NCI-H82 (cell line): ENCODE measurements at places on chromosomes 1 and 21.

GRCh38 chr1:99629164-99629563, 16.7 kb upstream of the PALMD start:
- DNase-seq: no peak

DNA sequence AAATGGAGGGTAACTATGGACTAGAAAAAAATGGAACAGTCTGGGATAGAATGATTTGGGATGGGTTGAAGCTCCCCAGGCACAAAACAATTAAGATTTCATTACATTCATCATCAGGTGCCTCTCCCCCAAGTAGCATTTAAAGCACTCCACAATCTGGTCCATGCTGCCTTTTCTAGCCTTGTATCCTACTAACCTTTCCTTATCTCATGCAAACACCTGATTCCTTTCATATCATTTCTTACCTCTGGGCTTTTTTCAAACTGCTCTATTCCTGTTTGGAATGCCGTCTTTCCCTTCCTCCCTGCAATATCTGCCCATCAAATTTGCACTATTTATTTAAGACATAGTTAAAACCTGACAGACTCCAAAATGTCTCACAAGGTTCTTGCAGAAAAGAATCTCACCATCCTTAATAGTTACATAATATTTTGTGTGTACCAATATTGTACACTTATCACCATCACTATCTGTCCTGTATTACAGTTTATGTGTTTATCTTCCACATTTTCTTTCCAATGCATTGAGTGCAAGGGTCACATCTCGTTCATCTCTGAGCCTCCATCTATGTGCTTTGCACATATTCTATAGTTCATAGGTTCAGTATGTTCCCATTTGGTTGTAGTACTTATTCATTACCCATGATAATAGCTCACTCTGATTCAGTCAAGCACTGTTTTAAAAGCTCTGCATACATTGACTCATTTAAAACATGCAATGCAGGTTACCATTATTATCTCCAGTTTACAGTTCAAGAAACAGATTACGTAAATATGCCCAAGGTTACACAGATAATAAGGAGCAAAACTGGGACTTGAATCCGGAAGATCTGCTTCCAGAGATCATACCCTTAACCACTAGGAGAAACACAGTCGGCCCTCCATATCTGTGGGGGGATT, 16.1 kb upstream of the SHCBP1L start:
- no peak for DNase-seq

DNA sequence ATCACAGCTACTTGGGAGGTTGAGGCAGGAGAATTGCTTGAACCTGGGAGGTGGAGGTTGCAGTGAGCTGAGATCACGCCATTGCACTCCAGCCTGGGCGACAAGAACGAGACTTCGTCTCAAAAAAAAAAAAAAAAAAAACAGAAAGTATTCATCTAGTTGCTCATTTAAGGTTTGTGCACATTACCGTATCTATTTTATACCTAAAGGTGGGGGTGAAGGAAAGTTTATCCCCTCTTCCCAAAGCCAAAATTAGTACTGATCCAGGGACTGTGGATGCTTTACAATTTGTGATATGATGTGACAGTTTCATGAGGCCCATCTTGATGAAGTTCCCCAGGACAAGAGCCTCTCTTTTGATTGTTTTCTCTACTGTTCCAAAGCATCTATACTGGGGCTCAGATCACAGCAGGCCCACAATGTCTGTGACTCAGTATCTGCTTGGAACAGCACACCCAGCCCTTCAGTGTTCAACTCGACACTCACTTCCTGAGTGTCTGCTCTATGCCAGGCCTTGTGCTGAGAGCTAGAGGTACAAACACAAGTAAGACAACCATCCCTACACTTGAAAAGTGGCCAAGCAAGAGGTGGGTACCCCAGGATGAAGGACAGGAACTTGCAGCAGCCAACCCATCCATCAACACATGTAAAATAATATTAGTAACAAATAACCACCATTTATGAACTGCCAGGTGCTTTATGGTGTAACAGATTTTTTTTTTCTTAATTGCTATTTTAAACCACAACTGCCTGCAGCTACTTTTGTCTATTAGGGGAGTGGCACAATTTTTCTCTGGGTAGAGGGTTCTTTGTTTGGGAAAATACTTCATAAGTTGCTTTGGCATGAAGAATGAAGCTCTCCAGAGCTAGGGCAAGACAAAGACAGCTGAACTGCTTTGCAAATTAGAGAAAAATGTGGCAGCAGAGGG, 29.0 kb upstream of the KHDRBS1 start:
- DNase-seq: no peak

DNA sequence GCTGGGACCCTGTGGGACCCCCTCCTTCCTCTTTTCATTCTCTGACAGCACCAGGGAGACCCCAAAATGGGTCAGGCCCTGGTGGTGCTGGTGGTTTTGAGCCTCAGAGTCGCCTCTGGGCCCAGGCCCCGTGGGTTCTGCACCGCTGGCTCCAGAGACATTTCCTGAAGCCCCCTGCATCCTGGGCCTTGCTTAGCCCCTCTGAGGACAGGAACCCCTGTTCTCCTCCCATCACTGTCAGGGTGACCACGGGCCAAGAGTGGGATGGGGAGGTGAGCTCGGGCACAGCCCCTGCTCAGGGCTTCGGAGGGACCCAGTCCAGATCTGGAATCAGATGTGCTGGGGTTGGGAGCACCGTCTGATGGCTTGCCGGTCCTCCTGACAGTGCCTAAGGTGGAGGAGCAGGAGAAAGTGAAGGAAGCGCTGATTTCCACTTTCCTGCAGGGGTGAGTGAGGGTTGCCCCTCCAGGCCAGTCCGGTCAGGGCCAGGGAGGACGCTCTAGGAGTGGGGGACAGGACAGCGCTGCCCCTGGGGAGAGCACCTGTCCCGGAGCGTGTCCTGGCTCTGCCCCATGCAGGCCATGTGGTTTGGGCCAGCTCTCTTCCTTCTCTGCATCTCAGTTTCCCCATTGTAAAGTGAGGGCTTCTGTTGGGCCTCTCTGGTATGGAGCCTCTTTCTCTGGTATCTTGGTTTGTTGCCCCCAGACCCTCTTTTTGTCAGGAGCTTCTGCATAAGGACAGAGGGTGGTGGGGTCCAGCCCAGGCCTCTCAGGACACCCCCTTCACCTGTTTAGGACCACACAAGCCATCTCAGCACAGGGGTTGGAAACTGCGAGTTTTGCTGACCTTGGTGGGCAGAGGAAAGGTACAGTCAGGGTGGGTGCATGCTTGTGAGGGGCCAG, 71.0 kb downstream of the TRIM11 start:
- no peak for DNase-seq

DNA sequence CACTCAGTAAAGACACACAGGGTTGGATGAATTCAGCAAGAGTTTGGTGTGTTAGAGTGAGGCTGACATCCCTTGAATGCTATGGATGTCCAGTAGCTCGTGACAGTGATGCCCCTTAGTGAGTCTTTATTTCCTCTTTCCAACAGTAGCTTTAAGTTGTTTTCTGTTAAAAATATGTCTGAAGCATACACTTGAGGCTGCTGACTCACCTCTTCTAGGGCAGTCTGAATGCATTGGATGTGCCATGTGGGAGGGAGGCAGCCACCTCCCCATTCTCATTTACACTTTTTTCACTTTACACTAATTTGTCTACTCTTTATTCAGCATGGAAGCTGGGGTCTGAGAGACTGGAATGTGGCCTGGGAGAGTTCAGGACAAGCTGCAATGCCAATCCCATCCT, 17.6 kb downstream of the NOS1AP start:
- no peak for DNase-seq

- DNase-seq: no peak
These were observed 47.8 kb downstream of the COL6A1 start for GRCh38 chr21:46029186-46029924.

DNA sequence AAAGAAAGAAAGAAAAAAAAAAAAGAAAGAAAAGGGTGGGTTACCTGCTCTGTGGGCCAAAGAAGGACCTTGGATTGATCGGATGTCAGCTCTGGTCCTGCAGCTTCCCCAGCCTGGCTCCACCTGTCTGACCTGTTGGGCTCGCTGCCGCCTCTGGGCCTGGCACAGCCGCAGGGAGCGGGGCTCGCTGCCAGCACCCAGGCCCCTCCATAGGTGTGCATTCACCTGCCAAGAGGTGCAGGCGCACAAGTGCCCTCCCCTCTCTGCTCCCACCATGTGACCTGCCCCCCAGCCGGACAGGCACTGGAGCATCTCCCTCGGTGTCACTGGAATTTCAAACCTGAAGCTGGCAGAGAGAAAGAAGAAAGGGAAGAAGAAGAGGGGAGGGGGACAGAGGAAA, 33.1 kb upstream of the GPR157 start:
- DNase-seq: no peak

GRCh38 chr21:45169001-45169400, 94.6 kb downstream of the ADARB1 start:
- DNase-seq: no peak

DNA sequence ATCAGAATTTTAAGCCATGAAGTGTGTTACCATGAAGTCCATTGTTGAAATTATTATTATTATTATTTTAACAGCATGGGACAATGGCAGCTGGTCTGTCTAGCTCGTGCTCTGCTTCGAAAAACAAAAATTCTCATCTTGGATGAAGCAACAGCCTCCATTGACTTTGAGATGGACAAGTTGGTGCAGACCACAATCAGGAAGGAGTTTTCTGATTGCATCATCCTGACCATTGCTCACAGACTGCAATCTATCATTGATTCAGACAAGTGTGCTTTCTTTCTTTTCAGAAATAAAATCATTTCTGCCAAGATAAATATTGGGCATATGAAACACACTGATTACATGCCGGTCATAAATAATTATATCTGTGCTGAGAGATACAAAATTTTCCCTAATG, 21.0 kb downstream of the HSPA13 start:
- DNase-seq: no peak

DNA sequence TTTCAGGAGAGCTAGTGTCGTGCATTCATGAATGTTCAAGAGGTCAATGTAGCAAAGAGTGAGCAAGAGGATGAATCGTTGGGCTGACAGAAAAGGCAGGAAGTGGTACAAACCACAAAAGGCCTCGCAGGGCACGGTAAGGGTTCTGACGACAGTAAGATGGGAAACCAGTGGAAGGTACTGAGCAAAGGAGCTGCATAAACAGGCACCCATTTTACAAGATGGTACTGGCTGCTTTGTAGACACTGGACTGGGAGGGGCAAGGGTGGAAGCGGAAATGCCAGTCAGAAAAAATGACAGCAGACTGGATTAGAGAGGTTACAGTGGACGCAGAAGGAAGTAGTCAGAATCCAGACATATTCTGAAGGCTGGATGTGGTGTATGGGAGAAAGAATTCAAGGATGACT, 123.5 kb downstream of the PTPN14 start:
- DNase-seq: peak; percentile 31

GRCh38 chr1:81974222-81974841, 173.6 kb downstream of the ADGRL2 start:
- no peak for DNase-seq

DNA sequence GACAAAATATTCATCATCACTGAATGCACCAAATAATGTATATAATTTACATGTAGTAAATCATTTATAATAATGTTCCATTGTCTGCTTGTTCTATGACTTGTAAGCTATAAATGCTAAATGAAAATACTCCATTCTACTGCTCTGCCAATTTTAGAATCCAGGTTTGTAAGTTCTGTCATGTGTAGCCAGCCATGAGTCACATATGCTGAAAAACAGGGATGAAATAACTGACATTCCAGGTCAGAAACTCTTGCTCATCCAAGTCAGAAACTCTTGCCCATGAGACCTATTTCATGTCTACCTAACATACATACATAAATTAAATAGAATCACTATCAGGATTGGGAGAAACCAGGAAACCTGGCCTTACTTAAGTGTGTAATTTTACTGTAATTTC, 95.6 kb downstream of the ASH1L start:
- no peak for DNase-seq

DNA sequence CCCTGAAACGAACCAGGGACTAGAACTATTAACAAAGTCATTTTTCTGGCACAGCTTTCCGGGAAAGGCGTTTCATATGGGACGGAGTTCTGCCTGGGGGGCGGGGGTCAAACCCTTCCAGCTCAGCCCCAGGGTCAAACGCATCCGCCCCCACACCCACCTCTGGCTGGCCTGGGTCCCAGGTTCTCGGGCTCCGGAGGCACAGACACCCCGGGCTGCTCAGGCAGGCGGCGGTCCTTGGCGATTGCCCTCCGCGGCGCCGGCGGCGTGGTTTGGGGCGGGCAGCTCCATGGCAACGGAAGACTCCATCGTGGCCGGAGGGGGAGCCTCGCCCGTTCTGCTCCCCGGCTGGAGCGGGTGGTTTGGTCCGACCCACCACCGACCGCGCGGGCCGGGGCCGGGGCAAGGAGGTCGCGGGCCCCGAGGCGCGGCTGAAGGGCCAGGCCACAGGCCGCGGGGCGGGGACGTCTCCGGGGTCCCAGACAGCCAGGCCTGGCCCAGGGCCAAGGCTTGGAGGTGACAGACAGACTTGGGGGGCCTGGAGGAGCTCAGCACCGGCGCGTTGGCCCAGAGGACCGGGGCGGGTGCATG, at the start of gene CFAP74:
Gene CFAP74, minus strand, starts transcription at position 246 of the 591 bp plus-strand sequence. CDS start 12,830 bp downstream, outside the sequence.
- DNase-seq: peak; percentile 55
